ENCODE measurements at places on chromosomes 12 and 14.

- no peak for DNase-seq
Observed at GRCh38 chr12:71438670-71439361, 782 bp upstream of the LGR5 start.

GRCh38 chr14:74720526-74720925, 7.6 kb downstream of the FCF1 start:
- no peak for DNase-seq

GRCh38 chr14:70885343-70886022, 21.8 kb upstream of the PCNX1 start:
- DNase-seq, result no peak

DNA sequence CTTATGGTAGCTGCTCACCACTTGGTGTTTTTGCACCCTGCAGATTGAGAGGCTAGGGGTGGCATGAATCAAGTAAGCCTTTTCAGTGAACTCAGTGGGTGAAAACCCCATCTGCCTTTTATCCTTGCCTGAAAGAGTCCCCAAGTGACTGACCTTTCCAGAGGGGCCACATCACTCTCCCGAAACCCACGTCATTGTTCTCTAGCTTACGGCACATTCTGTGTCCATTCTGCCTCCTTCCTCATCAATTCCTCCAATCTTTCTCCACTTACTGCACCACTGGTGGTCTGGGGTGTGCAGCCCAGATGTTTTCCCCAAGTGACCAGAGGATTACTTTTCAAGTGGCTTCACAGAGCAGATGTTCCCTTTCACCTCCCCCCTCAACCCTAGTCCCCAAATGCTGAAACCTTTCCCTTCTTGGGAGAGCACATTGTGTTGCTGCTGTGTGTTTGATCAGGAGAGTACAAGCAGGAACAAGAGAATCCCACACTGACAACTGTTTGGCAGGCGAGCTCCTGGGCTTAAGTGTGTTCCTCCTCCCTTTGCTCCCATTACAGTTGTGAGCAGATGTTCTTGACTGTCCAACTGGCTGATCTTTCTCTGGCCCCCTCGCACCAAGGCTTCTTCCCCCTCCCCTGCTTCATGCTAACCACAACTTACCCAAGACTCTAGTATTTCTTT, 138.0 kb upstream of the IGF1 start:
- no peak for DNase-seq

GRCh38 chr14:75566321-75566720, 12.1 kb upstream of the FLVCR2 start:
- DNase-seq, result no peak

- DNase-seq, result no peak
Observed at GRCh38 chr14:56304456-56304855, 186.2 kb downstream of the PELI2 start.

GRCh38 chr14:98114946-98115345, 1157.1 kb downstream of the BCL11B start:
- DNase-seq, result no peak

GRCh38 chr14:52663850-52664249, 31.5 kb downstream of the ERO1A start:
- DNase-seq, result peak; percentile 45

- DNase-seq, result no peak
Observed at GRCh38 chr14:36212987-36213386, 36.5 kb upstream of the PTCSC3 start.

- DNase-seq, result no peak
Observed at GRCh38 chr12:89494411-89495231, 30.0 kb downstream of the GALNT4 start.

DNA sequence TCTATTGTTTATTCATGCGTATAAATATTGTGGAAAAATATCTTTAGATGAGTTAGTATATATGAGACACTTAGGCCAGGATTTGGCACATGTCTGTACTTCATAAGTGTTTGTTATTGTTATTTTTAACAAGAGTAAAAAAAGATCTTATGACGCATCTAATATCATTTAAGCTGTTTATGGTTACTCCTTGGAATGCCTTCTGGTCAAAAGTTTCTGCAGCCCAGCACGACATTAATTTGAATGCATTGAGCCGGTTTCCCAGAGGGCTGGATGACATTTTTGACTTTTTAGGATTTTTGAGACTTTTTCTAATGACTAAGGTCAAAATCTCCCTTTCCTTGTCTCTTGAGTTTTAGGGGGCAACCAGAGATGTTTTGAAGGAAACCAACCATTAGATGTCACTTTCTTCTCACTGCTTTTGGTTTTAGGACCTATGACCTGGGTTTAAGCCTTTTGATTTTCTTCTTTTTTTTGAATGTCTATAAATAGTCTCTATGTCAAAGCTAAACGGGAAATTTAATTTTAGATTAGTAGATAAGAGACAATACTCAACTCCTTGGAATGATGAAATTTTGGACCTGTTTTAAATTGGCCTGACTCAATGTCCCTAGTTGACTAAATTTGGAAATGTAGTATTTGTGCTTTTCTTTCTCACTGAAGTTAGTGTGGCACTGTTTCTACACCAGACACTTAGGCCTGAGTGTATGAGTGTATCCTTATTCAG, 215.5 kb downstream of the AEBP2 start:
- no peak for DNase-seq

DNA sequence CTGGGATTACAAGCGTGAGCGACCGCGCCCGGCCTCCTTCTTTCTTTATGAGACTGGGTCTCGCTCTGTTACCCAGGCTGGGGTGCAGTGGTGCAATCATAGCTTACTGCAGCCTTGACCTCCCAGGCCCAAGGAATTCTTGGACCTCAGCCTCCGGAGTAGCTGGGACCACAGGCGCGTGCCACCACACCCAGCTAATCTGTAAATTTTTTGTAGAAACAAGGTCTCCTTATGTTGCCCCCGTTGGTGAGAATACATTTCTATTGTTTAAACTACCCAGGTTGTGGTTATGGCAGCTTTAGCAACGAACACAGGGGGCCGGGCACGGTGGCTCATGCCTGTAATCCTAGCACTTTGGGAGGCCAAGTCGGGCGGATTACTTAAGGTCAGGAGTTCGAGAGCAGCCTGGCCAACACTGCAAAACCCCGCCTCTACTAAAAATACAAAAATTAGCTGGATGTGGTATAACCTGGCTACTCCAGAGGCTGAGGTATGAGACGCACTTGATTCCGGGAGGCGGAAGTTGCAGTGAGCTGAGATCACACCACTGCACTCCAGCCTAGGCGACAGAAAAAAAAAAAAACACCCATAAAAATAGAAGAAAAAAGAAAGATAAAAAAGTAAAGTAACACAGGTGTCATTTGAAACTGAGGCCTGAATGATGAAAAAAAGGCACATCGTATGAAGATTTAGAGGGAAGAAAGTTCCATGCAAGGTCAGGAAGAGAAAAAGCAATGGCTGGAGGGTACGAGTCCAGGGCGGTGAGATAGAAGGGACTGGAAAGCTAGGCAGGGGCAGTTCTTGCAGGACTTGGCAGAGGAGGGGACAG, 977 bp upstream of the TMEM120B start:
- no peak for DNase-seq

DNA sequence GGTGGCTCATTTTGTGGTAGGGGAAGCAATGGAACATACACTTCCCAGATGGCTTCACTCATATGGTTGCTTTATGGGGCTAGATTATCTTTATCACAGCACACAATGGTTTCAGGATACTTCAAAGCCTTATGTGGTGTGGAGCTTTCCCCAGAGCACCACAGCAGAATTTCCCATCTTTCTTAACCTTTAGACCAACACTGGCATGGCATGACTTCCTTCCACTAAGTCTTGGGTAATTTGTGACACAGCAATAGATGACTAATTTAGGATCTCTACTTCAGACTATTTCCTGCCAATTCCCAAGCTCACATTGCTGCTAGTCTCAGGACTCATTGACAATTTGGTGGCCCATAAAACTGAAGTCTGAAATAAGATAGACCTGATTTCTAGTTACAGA, 36.9 kb upstream of the DCN start:
- no peak for DNase-seq

DNA sequence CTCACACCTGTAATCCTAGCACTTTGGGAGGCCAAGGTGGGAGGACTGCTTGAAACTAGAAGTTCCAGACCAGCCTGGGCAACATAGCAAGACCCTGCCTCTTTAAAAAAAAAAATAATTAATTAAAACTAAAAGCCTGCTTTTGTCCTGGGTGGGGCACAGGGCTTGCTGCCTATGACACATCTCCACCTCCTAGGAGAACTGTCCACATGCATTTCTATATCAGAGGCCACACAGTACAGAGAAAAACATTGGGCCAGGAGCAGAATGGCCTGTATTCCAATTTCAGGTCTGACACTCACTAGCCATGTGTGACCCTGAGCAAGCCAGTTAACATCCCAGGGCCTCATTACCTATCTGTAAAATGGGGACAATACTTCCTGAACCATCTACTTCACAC, 31.9 kb downstream of the CCDC88C start:
- DNase-seq, result no peak

DNA sequence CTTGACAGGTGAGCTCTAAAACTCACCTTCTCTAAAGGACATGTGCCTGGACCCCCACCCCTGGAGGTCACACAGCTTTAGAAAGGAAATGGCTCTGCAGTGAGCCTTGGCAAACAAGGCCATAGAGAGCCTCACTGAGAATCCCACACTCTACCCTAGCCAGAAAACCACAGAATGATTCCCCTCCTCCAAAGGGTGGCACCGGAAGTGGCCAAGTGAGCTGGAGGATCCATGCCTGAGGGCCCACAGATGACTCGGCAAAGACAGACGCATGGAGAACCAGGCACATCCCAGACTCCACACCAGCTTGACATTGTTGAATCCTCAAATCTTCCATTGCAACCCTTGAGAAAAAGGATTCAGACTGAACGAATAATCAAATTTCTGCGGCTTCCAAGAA, 54.2 kb upstream of the PTHLH start:
- DNase-seq, result no peak
